Naive thymus-derived CD4-positive, alpha-beta T cell (primary cell): ENCODE measurements at places on chromosomes 16 and 17. TPM values are rescaled to one million over a fixed set of nuclear protein-coding genes. Genes with fewer than 3 reads are reported as not detected.

GRCh38 chr16:19486750-19487325 is 35.1 kb downstream of the GDE1 start:
- no peaks in the 10 kb centered on the region for H3K4me1 ChIP-seq
- no peak overlapping the region for H3K4me3 ChIP-seq
- DNase-seq = no peak
- H3K36me3 ChIP-seq = no peaks in the 10 kb centered on the region
- no peak overlapping the region for H3K27ac ChIP-seq

- H3K4me3 ChIP-seq = no peak overlapping the region
- H3K27ac ChIP-seq = no peak overlapping the region
- no peaks in the 10 kb centered on the region for H3K27me3 ChIP-seq
Measured at GRCh38 chr17:80568246-80568645, 23.6 kb downstream of the RPTOR start.

DNA sequence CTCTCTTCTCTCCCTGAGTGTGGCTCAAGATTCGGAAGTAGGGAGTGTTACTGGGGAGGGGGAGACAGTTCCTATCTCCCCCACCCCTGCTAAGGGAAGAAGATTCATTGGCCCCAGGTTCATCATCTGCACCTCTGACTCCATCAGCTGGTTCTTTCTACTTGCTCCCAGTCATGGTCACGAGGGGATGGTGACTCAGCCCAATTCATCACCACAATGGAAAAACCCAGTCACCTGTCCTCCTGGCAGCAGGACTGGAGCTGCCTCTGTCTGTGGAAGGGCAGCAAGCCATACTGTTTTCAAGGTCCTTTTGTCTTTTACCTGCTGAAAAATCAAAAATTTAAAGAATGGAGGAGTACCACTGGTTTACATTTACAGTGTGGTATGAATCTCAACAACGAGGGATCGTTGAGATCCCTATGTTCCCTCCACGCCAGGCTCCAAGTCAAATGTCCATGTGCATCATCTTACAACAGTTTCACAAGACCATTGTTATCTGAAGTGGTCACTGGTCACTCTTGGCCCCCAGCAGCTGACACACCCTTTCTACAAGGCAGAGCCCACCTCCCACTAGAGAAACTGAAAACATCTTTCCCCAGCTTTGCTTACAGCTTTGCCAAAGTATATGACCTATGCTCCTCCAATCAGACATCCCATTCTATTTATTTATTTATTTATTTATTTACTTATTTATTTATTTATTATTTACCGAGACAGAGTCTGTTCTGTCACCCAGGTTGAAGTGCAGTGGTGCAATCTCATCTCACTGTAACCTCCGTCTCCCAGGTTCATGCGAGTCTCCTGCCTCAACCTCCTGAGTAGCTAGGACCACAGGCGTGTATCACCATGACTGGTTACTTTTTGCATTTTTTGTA is 40.4 kb upstream of the NDRG4 start:
- no peak for DNase-seq
- no peaks in the 10 kb centered on the region for H3K27me3 ChIP-seq
- no peaks in the 10 kb centered on the region for H3K4me1 ChIP-seq
- no peak overlapping the region for H3K4me3 ChIP-seq
- H3K36me3 ChIP-seq = no peaks in the 10 kb centered on the region

- no peak for DNase-seq
- H3K27me3 ChIP-seq = no peaks in the 10 kb centered on the region
- H3K36me3 ChIP-seq = no peaks in the 10 kb centered on the region
- no peak overlapping the region for H3K4me3 ChIP-seq
Measured at GRCh38 chr16:65947951-65948350, 418.5 kb upstream of the CDH5 start.

- DNase-seq = no peak
- H3K4me1 ChIP-seq = no peaks in the 10 kb centered on the region
- no peaks in the 10 kb centered on the region for H3K27me3 ChIP-seq
- H3K27ac ChIP-seq = no peak overlapping the region
Measured at GRCh38 chr16:17125671-17126070, 345.1 kb downstream of the XYLT1 start.

The HOXB8 gene
- not detected for polyA plus RNA-seq

The EFCAB5 gene
- not detected for polyA plus RNA-seq

The PIRT gene
- polyA plus RNA-seq = not detected
